ENCODE measurements at places on chromosomes 16 and 17.
A peak's percentile ranks its signal among the peaks of the same experiment; 100 is the strongest.

DNA sequence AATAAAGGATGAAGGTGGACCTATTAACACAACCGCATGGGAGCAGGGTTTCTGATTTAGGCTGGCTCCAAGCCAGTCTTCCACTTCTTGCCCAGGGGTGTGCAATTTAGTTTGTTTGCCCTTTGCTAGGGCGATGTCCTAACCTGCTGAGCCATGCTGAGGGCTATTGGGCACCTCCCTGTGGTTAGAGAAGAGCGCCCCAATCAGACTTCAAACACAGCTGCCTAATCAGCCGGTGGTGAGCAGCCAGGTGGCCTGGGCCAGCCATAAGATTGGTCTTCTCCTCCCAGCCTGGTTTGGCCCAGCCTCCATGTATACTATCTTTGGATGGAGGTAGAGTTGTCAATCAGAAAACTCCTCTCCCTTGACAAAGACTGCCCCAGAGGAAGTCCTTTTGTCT, 15.7 kb downstream of the TMEM94 start:
- DNase-seq: no peak

DNA sequence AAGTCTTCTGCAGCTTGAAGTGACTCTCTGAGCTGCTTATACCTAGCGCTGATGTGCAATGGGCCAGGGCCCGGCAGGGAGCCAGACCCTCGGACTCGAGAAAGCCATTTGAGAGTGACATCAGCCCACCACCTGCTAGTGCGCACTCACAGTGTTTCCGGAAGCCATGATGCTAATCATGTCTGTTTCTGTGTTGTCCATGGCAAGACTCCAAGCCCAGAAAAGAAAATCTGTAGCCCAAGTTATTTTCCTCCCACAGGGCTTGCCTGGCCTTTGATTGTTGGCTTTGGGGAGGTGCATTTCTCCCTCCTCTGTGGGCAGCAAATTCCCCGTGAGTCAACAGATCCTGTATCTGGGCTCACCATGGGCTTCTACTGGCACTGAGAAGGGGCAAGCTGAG, 1.8 kb upstream of the CDRT4 start:
- DNase-seq: peak; percentile 53

GRCh38 chr16:58037365-58038057, 12.0 kb downstream of the MMP15 start:
- DNase-seq: no peak

GRCh38 chr17:78202666-78203065, 11.4 kb upstream of the BIRC5 start:
- no peak for DNase-seq

GRCh38 chr16:12611006-12611477, 192.6 kb downstream of the CPPED1 start:
- no peak for DNase-seq

- no peak for DNase-seq
Measured at GRCh38 chr16:11011326-11011725, 67.0 kb downstream of the CLEC16A start.

- DNase-seq: no peak
Measured at GRCh38 chr16:11047939-11048800, 103.8 kb downstream of the CLEC16A start.

DNA sequence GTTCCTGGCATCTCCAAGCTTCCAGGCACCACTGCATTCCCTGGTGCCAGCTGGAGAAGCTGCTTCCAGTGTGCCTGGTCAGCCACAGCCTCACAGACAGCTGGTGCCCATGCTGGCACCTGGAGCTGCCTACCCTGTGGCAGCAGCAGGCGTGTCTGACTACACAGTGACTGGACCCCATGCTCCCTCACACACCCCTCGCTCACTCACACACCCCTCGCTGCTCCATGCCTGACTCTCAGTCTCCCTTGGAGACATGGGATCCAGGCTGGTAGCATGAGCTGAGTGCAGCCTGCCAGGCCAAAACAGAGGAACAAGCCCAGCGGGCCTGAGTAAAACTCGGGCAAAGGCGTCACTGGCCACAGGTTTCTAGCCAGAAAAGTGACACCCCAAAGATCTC, 59.1 kb upstream of the SMIM36 start:
- DNase-seq: no peak

DNA sequence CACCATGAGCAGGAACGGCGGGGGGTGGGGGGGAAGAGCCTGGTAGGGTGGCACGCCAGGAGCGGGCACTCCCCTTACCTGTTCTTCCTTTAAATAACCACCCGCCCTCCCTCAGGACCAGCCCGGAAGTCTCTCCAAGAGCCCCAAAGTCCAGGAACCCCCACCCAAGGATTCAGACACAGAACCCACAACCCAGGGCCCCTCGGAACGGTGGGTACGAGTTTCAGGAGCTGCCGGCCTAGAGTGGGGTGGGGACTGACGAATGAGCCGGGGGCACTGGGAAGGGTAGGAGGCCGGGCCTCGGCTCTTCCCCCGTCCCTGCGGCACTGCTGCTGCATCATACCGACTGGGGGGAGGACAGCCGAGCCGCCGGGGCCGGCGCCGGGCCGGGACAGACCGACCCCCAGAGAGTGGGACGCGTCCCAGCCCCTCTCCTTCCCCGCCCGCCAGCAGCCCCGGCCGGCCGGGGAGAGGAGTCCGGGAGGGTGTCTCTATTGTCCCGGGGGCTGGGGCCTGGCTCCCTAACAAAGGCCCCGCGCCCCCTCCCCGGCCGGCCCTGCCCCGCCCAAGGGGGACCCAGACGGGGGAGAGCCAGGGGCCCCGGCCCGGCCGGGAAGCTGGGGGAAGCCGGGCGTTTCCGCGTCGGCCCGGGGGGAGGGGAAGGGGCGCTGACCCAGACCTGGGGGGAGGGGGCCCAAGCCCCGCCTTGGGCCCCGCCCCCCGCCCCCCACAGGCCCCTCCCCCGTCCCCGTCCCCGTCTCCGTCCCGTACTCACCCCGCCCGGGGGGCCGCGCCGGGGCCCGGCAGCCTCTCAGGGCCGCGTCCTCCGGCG, 747 bp downstream of the ATXN7L3 start:
- peak; percentile 63 for DNase-seq

GRCh38 chr17:77395501-77396048, 254.8 kb downstream of the SEC14L1 start:
- DNase-seq: no peak

DNA sequence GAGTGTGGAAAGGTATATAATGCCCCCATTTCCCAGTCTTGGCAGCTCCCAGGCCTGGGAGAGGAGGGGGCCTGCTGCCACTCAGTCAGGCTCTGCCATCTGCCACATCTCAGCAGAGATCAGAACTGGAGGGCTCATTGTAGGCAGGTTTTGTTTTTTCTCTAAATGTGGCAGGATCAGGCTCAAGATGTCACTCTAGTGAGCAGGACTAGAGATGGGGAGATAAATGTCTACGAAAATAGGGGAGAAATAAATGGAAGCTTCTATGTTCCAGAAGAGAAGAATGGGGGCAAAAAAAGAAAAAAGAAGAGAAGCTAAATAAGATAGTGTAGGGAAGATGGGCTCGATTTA, 13.9 kb downstream of the NXPH3 start:
- no peak for DNase-seq

DNA sequence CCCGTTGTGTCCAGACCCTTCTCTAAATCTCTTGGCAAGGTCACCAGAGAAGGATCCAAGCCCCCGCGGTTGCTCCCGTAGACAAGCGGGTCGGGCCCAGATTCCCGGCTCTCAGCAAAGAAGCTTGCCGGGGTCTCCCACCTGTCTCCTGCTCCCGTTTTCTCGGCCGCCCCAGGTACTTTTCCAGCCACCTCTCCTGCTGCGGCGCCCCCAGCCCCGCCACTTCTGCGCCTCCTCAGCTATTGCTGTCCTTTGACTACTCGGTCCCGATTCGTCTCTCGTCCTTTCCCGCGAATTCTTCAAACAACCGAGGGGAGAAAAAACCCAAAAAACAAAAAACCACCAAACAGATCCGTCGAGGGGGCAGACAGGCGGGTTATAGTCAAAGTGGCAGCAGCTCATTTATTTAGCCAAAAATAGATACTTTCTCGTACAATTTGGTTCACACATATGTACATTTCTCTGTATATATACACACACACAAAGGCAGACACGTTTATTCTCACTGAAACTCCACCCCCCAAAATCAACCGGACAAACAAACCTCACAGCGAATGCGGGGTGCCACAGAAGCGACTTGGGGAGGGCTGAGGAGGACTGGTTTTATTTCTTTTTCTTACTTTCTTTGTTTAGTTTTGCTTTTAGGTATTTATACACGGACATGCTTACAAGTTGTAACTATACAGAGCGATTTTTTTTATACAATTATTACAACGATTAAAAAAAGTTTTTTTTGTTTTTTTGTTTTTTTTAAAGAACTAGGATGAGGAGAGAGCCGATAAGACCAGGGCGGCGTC, 3.5 kb downstream of the IRX3 start:
- no peak for DNase-seq

- DNase-seq: peak; percentile 59
Measured at GRCh38 chr17:48724251-48725003, 1.4 kb downstream of the PRAC2 start.

DNA sequence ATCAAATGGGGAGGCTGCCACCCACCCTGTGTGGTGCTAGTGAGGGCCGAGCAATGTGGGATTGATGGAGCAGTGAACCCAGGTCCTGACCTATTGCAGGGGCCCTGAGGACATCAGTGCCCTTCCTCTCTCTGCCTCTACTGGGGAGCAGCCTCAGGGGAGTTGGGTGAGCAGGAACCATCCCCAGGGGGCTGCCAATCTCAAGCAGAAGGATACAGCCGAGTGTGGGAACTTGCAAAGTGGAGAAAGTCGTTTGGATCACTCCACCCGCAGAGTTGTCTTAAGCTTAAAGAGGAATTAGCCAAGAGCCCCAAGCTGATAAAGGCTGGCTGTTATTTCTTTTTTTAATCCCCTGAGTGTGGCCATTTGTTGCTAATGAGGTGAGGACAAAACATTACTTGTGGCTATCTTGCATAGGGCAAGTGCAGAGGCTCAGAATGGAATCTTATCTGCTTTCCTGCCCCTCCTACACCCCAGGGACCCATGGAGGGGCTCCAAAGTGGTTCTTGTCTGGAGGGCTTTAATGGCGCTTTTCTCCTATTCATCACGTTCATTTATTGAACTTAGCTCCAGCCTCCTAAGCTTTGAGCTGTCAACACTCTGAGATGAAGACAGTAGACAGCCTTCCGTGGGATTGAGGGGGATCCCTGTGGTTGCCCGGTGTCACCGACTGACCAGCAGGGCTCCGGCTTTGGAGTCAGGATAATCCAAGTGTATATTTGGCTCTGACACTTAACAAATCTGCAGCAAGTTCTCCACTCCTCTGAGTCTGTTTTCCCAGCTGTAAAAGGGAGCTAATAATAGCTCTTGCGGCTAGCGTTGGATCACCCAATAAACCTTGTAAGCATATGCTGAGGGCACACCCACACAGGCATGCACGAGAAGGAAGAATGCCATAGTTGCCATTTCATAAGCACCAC, 45.1 kb downstream of the MYH11 start:
- peak; percentile 79 for DNase-seq

GRCh38 chr17:81821603-81822311, 11.3 kb downstream of the MCRIP1 start:
- peak; percentile 85 for DNase-seq

GRCh38 chr16:7313170-7313569, 19.5 kb upstream of the RBFOX1 start:
- DNase-seq: peak; percentile 20
